CD4-positive, alpha-beta T cell treated with Interleukin-21 for 1 hour (primary cell): ENCODE measurements at places on chromosomes 1 and 21.

- DNase-seq: no peak
These were observed 4.1 kb downstream of the WARS2 start for GRCh38 chr1:119136401-119136800.

DNA sequence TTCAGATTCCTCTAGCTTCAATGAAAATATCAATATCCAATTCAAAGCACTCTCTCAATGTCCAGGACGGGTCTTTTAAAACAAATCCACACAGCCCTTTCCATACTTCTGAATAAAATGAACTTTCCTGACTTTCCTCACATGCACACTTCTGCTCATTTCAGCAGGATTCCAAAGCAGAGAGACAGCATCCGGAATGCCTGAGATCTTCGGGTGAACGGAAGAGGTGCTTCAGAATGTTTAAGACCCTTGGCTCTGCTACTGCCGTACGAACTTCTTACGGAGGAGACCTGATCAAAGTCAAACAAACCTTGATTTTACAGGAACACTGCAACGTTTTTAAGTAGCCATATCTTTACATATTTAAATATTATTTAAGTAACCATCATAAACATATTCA lies 245.7 kb downstream of the PTBP2 start:
- no peak for DNase-seq

- DNase-seq: no peak
These were observed 292.9 kb downstream of the NFIA start for GRCh38 chr1:61375082-61375880.

GRCh38 chr21:42386034-42386591 lies 9.7 kb downstream of the TMPRSS3 start:
- no peak for DNase-seq

DNA sequence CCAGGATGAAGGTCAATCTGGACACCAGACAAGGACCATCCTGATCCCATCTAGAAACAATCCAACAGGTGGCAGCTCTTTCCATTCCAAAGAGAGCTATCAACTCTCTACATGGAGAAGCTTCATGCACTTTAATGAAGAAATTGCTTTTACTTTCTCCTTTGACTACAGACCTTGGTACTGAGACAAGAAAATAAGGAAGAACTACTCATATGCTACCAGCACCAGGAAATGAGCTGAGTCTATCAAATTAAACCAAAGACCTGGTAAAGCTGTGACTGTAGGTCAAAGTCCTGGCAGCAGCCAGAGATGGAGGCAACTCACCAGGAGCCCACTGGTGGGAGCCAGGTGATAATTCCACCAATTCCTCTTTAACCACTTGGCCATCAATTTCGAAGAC lies 64.3 kb upstream of the LRRC8B start:
- no peak for DNase-seq

- no peak for DNase-seq
These were observed 395.1 kb downstream of the HLX start for GRCh38 chr1:221274373-221274772.

DNA sequence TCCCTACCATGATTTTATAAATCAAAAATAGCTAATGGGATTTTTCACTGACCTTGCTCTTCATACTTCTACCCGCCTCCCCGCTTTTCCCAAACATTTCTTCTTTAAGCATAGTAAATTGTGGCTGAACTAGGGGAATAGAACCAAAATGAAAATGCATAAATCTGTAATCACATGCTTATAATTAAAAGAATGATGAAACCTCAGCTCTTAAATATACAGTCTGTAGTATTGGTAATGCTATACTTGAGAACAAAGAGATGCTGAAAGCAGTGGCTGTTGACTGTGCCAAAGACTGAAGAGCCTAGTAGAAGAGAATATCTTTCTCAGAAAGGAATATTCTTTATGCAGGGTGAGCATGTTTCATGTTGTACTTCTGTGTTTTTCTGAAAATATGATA lies 249.1 kb downstream of the GREM2 start:
- no peak for DNase-seq

GRCh38 chr1:70042090-70042731 lies 163.2 kb downstream of the LRRC40 start:
- DNase-seq: no peak

DNA sequence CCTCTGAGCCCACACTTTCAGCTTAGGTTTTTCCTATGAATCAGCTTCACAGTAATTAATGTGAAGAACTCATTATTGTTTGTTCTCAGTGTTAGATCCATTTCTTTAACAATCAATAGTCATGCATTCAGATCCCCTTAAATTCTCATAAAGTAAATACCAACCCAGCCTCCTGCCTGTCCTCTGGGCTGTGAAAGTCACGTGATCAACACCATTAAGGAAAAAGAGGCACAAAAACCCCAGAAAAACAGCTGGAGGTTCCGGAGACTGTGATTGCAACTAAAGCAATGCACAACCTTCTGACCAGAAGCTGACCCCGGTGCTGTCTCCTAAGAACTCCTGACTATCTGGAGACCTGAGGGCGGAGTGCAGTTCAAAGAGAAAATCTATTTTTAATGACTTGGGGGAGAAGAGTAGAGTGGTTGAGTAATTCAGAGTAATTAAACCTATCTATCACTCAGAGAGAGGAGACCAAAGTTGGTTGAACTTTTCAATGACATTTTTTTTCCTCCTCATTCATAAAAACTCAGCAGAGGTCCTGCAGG lies 132.5 kb downstream of the PLXNA2 start:
- no peak for DNase-seq
